Activated T-cell treated with anti-CD3 and anti-CD28 coated beads for 4 hours (primary cell): ENCODE measurements at places on chromosomes 1 and 21.

DNA sequence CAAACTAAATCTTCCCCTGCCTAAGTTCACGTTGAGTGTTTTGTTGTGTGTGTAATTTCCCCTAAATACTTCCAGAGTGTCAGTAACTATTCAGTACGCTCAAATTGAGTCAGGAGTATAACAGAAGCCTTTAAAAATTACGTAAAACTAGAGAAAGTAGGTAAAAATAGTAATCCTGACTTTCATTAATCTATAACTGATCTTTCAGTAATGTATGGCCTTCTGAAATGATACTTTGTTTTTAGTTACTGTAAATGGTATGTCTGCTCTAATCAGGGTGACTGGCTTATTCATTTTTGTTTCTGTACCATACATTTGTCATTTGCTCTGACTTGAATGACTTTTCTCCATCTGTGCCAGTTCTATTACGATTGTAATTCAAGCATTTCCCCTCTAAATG lies 29.4 kb downstream of the MIER1 start:
- DNase-seq, result no peak

- DNase-seq, result no peak
Observed at GRCh38 chr1:68819190-68819829, 322.4 kb upstream of the DEPDC1 start.

DNA sequence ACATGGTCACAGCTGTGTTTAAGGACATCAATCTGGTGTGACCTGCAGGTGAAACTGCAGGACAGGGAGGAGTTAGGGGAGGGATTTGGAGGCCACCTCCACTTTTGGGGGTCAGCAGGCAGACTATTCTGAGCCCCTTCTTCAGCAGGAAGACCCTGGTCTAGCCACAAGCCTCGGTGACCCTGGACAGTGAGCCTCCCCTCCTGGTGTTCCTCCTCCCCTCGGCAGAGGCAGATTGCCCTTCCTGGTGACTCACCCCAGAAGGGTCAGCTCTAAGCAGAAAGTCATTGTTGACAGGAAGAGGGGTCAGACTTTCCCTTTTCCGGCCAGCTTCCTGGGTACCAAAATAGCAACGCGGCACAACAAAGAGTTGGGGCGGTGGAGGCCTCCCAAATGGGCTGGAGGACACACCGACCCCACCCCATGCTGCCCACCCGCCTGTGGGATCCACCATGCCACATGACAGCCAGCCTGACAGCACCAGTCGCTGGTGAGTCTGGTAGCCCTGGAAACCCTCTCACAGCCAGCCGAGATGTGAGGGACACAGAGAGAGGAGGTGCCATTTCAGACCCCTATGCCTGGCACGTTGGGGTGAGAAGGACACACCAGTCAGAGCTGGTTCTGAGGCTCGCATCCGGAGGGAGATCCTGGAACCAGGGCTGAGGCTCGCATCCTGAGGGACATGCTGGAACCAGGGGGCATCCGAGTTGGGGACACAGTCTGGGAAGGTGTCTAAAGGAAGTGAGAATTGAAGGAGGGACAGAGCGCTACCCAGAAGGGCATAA lies 14.7 kb upstream of the CSF1 start:
- no peak for DNase-seq

GRCh38 chr1:11295905-11296304 lies 22.9 kb downstream of the UBIAD1 start:
- no peak for DNase-seq

DNA sequence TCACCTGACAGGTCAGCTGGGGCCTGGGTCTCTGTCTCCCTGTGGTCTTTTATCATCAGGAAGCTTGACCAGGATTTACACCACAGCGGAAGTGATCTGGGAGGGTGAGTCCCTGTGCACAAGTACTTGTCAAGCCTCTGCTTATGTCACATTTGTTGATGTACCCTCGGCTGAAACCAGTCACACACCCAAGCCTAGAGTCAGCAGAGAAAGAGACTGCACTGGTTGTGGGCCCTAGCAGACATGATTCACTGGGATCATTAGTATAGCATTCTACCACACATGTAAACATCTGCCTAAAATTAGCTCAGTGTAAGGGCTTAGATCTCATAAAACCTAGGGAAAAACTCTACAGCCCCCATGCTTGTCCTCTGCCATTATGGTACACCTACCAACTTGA lies 79.3 kb upstream of the LAMC2 start:
- DNase-seq, result no peak

- DNase-seq, result no peak
Observed at GRCh38 chr1:82386365-82387011, 585.8 kb downstream of the ADGRL2 start.

- DNase-seq, result peak; percentile 19
Observed at GRCh38 chr1:243848858-243849420, 1.1 kb downstream of the AKT3 start.

DNA sequence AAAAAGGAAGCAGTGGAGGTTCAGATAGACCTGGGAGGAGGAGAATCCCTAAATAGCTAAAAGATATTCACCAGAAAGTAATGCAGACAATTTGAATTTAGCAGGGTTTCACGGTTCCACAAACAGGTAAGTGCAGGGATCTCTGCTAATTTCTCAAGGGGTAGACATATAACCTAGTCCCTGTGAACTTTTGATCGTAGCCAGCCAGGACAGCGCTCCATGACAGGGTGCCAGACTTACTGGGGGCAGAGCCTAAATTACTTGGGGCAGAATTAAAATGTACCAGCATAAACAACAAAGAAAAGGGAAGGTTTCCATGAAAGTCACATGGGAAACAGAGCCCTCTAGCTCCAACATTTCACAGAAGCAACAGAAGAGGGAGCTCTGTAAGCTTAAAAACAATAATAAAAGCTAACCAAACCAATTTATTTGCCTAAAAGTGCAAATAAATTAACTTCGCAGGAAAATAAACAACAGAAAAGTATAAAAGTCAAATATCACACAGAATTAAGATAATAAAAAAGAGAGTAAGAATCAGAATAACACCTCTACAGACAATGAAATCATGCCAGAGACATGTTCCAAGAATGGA lies 198.3 kb downstream of the DUSP10 start:
- DNase-seq, result no peak

DNA sequence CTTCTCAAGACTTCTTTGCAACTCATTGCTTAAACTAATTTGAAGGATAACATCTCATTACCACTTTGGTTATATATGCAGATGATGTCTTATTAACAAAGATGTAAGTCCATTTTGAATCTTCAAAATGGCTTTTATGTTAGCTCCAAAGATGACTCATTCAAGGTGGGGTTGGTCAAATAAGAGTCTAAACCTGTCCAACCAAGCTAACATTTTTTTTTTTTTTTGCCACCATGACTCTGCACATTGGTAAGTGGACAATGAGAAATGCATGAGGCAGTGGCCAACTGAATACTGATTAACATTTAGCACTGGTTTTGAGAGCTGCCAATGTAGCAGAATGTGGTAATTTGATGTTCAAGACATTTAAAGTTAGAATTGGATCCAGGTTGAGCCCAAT lies 278 bp upstream of the KRTAP27-1 start:
- DNase-seq, result no peak

GRCh38 chr1:26721669-26722355 lies 26.0 kb downstream of the ARID1A start:
- no peak for DNase-seq

DNA sequence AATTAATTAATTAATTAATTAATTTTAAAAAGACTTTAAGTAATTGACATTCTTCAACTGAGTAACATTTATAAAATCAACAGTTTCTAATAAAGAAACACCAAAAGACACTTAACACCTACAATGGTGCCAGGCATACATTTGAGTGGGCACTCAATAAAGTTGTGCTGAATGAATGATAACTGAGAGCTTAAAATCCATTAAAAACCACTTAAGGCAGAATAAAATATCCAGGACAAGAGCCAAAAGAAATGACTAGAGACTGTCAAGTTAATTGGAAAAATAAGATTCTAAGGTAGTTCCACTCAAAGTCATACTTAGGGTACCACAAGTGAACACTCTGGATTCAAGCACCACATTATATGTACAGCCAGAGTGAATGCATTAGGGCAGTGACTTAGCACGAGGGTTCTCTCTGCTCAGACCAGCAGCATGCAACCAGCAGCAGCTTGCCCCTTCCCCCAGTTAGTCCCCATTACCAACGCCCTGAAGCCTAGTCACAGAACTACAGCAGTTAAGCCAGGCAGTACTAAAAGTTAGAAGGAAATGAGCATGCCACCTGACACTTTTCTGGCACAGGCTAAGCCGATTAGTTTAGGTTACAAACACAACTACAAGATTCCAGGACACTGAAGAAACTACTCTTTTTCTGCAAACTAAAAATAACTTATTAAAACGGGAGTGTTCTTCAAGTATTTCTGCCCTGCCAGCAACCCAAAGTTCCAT lies 46.5 kb downstream of the LUZP1 start:
- no peak for DNase-seq

DNA sequence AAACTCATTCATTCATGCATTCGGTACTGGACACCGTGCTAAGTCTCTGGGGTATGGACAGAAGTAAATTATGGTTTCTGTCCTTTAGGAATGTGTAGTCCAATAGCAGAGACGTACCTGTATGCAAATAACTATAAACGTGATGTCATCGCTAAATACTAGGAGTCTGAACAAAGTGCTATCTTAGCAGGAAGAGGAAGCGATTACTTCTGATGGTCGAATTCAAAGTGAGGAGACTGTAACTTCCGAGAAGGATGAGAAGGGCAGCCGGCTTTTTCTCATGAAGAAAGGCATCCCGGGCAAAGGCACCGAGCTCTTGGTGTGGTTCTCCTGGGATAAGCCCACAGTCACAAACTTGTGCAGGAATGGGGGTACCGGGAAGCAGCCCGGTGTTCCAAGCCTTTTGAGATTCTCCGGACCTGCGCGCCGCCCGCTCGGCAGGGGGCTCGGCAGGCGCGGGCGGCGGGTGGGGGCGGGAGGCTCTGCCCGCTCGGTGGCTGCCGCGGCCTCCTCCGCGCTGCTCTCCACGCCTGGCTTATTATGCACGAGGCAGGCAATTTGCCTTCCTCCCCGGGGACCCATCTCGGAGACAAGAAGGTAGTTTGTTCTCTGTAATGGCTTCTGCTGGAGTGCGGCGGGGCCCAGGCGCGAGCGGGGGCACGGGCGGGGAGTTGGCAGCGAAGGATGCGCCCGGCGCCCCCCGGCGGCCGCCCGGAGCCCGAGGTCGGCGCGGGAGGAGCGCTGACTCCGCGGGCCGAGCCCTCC lies 67.5 kb upstream of the CD1D start:
- DNase-seq, result peak; percentile 14
